C1 segment of cervical spinal cord (tissue), 14 donors: ENCODE measurements at places on chromosomes 5 and 9.

DNA sequence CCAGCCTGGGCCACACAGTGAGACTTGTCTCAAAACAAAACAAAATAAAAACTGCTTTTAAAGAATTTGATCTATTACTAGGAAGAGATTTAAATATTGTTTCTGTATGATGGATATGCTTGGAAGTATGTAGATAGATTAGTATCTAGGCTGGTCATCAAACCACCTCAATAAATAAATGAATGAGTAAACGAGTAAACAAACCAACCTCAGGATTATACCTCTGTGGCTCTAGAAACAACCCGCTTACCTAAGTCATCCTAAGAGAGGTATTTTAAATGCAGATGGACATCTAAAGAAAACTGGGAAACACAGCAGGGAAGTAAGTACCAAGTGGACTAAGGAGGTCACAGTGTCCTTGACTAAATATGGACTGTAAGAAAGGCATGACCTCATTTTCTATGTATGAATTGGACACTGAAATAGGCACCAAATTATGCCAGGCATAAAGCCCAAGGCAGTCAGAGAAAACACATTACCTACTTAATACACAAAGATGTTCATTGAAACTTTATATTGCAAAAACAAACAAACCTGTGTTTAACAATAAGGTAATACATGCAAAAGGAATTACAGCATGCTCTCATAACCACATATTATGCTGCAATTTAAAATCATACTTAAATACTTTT is 7.3 kb downstream of the ANKH start:
- no peak for DNase-seq

DNA sequence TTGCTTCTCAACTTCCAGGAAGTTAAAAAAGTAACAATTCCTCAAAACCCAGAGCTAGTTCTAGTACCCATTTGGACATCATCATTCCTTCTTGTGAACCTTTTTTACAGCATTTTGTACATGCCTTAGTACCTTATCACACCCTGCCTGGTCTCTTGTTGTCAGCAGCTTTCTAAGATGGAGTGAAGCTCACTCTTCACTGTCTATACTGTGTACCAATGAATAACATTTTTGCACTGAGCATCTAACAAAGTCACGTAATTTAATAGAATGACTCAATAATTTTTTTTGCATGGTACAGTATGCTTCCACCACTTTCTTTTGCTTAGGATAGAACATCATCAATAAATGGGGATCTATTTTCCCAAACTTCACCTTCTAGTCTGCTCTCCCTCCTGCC is 29.8 kb downstream of the ALDH1A1 start:
- DNase-seq = no peak

GRCh38 chr5:170560938-170561337 is 57.1 kb downstream of the KCNIP1 start:
- DNase-seq = no peak

DNA sequence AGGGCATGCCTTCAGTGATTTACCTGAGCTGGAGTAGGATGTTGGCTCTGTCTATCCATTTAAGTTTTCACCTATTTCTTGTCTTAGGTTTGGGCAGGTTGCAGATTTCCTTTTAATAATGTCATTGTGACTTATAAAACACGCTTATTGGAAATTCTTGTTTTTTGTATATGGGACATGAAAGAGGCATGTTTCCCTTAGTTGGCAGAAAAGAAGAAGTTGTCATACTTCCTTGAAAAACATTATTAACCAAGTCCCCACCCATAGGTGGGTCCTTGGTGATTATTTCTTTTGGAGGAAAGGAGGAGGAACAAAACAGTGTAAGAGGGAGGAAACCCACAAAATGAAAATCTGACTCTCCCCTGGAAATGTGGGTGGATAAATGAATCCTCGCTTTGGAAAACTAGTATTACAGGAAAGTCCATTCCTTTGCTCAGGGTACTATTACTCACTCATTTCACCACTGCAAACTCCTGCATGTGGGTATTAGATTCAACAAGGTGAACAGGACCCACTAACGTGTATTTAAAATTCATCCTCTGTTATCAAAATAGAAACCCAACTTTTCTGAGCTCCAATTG is 9.3 kb downstream of the CER1 start:
- no peak for DNase-seq

DNA sequence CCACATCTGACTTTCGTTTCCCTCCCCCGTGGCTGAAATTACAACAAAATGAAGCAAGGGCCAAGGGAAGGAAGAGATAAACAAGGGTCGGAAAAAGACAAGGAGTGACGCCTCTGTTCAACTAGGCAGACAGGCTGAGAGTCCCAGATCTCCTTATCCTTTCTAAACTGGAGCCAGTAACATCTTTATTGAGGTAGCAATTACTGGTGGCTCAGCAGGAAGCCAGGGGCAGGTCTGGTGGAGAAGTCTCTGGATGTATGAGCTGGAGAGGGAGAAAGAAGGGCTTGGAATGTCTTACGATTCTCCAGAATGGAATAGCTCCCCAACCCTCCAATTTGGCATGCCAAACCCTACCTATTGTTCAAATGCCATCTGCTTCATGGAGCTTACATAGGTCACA is 190.8 kb upstream of the BRINP1 start:
- no peak for DNase-seq

- no peak for DNase-seq
Measured at GRCh38 chr5:74536658-74537057, 103.9 kb downstream of the ENC1 start.

DNA sequence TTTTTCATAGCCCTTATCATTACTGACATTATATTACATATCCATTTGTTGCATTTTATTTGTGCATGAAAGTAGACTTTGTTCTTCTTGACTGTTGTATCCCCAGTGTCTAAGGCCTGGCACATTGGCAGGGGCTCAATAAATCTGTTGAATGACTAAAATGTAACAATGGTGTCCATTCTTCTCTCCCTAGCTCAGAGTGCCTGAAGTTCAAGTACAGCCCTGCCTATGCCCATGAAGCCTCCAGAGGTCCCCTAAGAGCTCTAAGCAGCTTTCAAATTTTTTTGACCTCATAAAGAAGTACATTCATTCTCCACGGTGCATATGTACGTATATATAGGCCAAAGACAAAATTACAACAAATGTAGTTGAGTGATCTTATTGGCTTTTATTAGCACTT is 4.2 kb upstream of the BSPRY start:
- DNase-seq = no peak

DNA sequence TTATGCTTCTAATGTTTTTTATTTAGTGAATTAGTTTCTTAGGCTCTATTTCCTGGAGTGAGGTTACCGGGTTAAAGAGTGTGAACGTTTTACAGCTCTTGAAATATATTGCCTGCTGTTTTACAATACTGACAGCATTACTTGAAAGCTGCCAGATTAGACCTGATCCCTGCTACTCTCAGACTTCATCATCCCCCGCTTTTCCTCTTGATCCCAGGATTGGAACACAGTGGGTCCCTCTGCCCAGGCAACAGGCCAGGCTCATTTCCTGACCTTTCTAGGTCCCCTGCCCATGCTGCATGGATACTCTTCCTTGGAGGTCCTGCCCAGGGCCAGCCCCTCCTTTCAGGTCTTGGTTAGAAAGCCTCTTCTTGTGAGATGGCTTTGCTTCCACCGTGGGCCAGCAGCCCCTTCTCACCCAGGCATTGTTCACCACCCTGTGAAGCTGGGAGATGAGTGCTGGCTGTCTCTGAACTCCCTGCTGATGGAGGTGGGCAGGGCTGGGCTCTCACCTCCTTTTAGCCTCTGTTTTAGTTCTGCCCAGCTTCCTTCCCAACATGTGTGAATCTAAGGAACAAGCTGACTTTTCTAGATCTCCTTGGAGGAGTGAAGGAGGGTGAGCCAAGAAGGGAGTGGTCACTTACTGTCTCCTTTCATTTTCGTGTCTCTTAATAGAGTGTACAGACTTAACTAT is 15.5 kb upstream of the FAM120AOS start:
- no peak for DNase-seq

- DNase-seq = no peak
Measured at GRCh38 chr9:76023715-76024195, 133.3 kb downstream of the PCSK5 start.

GRCh38 chr9:98760231-98760630 is 36.1 kb downstream of the ANKS6 start:
- no peak for DNase-seq

DNA sequence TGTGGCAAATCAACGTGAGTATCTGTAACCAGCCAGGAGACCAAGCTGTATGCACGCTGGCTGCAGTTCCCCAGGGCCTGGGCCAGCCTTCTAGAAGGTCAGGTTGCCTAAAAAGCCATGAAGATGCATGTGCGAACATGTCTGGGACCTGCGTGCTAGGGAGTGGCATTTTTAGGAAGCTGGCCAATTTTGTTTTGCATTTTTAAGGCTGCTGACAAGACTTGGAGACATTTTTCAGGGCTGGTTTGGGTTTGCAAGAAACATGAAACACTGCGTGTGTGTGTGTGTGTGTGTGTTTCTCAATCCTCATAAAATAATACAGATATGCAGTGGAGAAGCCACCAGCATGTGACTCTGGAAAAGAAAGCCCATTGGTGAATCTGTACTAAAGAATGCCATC is 5.1 kb downstream of the TGFBI start:
- no peak for DNase-seq

GRCh38 chr5:14816999-14817761 is 54.4 kb downstream of the ANKH start:
- no peak for DNase-seq

DNA sequence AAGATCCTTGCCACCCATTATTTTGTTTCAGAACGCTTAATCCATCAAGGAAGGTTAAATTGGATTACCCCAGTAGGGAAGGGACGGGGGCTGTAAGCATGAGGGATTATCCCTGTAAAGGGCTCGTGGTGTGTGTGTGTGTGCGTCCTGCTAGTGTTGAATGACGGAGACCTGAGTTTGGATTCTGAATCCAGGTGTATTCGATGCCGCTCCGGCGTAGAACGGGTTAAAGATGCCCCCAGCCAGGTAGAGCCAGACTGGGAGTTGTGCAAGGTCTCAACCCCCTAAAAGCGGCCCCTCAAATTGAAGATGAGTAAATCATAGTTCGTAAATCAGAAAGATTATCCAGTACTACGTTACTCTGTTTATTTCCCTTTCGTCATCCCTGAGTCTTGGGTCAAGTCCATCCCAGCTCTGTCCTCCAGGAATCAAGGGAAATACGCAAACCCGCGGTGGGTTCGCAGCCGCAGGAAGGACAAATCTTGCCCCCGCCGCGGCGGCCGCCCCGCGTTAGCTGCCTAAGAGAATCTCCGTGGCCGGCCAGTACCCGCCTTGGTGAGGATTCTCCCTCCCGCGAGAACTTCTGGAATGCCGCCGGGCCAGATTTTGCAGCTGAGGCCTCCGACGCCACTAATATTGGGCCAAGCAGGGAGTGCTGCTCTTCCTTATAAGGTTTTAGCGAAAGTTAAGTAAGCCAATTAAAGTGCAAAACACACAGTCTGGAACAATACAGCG is 586 bp upstream of the MTAP start:
- DNase-seq = peak; percentile 68

GRCh38 chr9:127926906-127927200 is 3.7 kb downstream of the PIP5KL1 start:
- no peak for DNase-seq

DNA sequence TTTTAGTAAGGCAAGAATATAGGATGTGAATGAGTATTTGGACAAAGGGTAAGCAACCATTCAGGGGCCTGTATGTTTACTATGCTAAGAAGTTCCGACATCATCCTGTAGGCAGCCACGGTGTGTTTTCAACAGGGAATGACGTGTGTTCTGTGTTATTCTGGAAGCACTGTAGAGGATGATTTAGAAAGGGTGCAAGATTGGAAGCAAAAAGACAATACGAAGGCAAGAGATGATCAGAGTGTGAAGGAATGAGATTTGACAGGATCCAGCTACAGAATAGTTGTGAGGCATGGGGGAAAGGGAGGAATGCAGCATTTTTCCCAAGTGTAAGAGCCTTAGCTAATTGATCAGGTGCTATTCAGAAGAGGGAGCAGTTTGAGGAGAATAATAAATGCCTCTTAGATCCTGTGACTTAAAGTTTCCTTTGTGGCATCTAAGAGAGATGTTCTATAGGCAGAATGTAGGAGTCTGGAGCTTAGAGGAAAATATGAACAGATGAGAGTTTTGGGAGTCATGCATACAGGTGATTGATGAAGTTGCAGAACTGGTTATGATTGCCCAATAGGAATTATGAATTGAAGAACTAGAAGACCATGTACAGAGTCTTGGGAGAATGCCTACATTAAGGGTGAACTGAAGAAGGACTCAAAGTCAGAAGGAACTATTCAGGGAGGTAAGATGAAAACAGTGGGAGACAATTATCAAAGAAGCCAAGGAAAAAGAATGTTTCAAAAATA is 2.5 kb downstream of the SMC5 start:
- DNase-seq = no peak
